ENCODE measurements at places on chromosomes 11 and 22. TPM values are rescaled to one million over a fixed set of nuclear protein-coding genes. Genes with fewer than 3 reads are reported as not detected.

Gene CATSPERZ
- total RNA-seq, result not detected

Gene GNAZ
- total RNA-seq, result 0.37 TPM

Gene HINFP
- 47.6 TPM for total RNA-seq

Gene SPTBN2
- total RNA-seq, result 0.35 TPM

Gene ENTHD1
- total RNA-seq, result 0.07 TPM

Gene B3GAT1
- 1.4 TPM for total RNA-seq

Gene OR52H1
- 0.37 TPM for total RNA-seq

Gene INS
- not detected for total RNA-seq

Gene ADM
- total RNA-seq, result 0.92 TPM

Gene QSER1
- 12.3 TPM for total RNA-seq

Gene DBX1
- not detected for total RNA-seq

Gene SCN2B
- total RNA-seq, result not detected

Gene GLB1L3
- total RNA-seq, result 7.2 TPM

Gene CSF2RB
- 0.67 TPM for total RNA-seq

Measured in activated CD4-positive, alpha-beta T cell treated with anti-CD3 and anti-CD28 coated beads, Interleukin-2, amount 10 ng/mL, durations not matched to agents 7 days and 5 days (primary cell).